Activated CD4-positive, CD25-positive, alpha-beta regulatory T cell treated with anti-CD3 and anti-CD28 coated beads, Interleukin-2, amount 50 U/mL, for 72 hours (primary cell): ENCODE measurements at places on chromosomes 5 and 9.

- DNase-seq: no peak
Observed at GRCh38 chr9:27181381-27181780, 72.4 kb downstream of the TEK start.

DNA sequence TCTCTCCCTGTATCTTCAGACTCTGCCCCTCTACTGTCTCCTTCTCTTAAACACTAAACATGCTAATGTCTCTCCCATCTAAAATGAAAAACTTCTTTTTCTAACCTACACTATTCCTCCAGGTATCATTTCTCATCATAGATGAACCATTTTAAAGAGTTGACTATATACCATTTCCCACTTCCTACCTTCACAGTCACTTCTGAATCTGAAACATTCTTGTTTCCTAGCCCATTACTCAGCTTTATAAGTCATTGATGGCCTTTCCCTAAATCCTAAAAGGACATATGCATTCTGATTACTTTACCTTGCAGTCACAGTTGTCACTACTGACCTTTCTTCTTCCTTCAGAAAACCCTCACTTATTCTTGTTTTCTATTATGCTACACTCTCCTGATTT is 118.2 kb downstream of the SSBP2 start:
- DNase-seq: no peak

GRCh38 chr5:73694089-73694488 is 68.1 kb downstream of the ARHGEF28 start:
- DNase-seq: no peak

DNA sequence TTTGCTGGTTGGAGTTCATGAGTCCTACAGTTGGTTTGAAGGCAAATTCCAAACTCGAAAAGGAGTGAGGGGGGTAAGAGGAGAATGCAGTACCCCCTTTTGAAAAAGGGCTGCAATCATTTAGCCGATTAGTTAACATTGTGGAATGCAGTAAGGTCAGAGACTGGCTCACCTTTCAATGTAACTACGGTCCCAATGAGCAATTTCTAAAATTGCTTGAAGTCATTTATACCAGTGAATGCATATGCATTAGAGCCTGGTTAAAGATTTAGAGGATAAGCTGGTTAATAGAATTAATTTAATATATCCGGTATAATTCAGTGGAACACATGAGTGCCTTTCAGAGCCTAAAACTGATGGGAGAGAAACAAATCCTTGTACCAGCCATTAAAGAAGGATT is 172.6 kb upstream of the PAPPA start:
- DNase-seq: no peak

DNA sequence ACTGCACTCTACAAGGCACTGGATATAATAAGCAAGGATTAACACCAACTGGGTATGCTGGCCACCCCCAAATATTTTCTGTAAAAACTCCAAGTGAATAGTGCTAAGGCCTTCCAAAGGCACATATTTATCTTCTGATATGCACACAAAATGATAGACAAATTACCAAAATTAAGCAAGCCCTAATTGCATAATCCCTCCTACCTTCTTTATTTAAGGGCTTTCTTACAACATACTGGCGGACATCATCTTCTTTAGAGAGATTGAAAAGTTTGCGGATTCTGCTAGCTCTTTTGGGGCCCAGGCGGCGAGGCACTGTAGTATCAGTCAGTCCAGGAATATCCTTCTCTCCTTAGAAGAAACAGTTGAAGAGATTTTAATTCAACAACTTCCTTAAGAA is 1.9 kb downstream of the RPS6 start:
- no peak for DNase-seq

DNA sequence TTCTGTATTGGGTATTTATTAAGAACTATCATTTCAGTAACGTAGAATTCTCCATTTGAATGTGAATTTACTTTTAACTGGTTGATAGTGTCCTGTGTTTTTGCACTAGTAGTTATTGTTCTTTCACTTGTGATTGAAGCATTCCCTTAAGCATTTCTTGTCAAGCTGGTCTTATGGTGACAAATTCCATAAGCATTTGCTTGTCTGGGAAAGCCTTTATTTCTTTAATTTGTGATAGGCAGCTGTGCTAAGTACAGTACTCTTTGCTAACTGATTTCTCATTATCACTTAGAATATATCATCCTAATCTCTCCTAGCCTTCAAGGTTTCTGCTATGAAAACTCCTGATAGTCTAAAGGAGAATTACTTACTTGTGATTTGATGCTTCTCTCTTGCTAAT is 21.3 kb upstream of the SPATA31E1 start:
- no peak for DNase-seq

DNA sequence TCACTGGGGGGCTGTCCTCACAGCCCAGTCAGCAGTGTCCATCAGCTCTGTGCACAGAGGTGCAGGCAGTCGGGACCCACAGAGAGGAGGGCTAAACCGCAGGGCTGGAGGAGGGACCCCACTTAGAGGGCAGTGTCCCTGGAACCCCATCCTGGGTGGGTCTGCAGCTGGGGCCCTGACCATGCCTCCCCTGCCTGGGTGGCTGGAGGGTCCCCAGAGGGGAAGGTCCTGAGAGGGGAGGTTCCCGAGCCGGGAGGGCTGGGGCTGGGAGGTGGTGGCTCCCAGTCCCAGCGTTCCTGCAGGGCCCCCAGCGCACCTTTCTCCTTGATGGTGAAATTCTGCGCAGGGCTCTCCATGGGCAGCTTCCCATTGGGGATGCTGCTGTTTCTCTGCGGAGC is 32.7 kb downstream of the EXOC3 start:
- no peak for DNase-seq

- peak; percentile 30 for DNase-seq
Observed at GRCh38 chr9:116860509-116861120, 173.5 kb downstream of the TRIM32 start.

DNA sequence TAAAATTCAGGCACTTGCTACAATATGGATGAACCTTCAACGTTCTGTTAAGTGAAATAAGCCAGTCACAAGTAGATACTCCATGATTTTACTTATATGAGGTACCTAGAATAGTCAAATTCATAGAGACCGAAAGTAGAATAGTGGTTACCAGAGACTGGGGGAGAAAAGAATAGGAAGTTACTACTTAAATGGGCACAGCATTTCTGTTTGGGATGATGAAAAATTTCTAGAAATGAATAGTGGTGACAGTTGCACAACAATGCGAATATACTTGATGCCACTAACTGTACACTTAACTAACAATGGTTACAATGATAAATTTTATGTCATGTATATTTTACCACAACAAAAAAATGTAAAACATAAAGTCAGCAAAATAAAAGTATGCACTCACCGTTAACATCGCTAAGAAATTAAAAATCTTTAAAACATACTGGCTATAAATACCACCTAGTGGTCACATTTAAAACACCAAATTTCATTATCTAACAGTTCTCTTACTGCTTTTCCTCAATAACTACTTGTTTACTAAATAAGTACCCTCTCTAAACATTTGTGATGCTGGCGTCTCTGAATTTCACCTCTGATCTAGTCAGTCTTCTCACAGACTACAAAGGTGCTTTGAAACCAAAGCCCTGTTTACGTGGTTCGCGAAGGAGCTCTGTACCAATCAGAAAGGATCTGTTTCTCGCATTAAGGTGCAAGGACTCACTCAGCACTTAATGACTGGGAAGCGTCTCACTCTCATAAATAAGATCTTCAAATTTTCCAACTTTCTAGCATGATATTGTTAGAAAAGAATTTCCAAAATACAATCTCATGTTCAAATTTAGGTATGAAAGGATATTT is 22.7 kb downstream of the KIF3A start:
- DNase-seq: no peak

- no peak for DNase-seq
Observed at GRCh38 chr5:127785098-127785927, 82.1 kb downstream of the CCDC192 start.

- no peak for DNase-seq
Observed at GRCh38 chr9:4192450-4192849, 107.4 kb downstream of the GLIS3 start.

- DNase-seq: no peak
Observed at GRCh38 chr5:78505860-78506259, 142.7 kb downstream of the LHFPL2 start.

GRCh38 chr9:123063177-123063598 is 29.7 kb downstream of the GPR21 start:
- DNase-seq: no peak

DNA sequence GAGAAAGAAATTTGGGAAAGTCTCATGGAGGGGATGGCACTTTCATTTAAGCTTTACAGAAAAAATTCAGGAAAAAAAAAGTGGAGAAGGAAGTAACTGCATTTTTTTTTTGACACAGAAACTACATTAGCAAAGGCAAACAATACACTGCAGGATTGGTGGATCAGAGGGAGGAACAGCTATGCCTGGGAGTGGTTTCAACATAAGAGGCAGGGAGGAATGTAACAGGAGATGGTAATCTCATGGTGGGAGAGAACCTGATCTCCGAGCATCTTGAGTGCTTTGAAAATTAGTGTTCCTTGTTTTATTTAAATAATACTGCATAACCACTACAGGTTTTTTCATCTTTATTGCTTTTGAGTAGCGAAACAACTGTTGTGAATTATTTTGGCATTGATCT is 249.4 kb downstream of the FAM170A start:
- DNase-seq: no peak

- no peak for DNase-seq
Observed at GRCh38 chr5:10467281-10468198, 25.9 kb downstream of the ROPN1L start.

DNA sequence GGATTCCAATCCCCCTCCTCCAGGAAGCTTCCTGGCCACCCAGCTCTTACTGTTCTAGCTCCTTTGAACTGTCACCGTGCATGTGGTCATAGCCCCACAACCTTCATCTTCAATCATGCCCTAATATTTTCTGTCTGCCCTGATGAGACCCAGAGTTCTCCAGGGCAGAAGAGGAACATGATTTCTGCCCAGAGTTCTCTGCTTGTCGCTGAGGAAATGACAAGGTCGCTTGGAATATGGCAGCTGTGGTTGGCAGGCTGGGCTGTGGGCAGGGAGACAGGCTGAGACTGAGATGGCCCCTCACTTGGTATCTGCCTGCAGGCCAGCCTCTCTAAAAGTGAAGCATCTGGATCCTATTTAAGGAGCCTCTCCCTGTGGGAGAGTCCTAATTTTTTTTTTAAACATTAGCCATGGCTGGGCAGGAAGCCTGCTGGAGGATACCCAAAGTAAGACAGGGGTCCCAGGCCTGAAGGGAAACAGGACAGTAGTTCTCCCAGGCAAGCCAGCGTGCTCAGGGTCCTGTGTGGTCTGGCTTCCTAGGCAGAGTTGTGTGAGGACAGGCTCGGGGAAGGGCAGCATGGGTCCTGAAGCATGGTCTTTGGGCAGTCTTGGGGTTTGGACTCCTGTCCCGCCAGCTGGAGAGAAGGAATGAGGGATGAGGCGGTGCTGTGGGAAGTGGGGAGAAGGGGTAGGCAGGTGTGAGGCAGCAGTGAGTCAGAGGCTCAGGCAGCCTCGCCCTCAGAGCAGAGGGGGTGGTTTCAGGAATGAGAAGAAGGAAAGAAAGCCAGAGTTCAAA is 242.1 kb downstream of the FSTL4 start:
- DNase-seq: no peak

GRCh38 chr9:9799287-9799686 is 813.5 kb downstream of the PTPRD start:
- no peak for DNase-seq

DNA sequence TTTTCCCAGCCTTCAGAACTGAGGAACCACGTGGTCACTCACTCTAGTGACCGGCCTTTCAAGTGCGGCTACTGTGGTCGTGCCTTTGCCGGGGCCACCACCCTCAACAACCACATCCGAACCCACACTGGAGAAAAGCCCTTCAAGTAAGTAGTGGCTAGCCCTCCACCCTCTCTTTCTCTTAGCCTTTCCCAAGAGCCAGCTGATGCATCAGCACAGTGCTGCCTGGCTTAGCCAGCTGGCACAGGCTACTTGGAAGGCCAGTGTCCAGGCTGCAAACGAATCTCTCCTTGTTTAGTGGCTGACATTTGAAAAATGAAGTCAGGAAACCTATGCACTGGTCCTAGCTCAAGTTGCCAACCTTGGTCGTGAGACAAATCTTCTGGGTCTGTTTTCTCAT is 91.1 kb downstream of the PRDM6 start:
- no peak for DNase-seq

- no peak for DNase-seq
Observed at GRCh38 chr5:66967102-66967501, 229.5 kb downstream of the CD180 start.

- no peak for DNase-seq
Observed at GRCh38 chr9:27535701-27536118, 6.1 kb upstream of the MOB3B start.

DNA sequence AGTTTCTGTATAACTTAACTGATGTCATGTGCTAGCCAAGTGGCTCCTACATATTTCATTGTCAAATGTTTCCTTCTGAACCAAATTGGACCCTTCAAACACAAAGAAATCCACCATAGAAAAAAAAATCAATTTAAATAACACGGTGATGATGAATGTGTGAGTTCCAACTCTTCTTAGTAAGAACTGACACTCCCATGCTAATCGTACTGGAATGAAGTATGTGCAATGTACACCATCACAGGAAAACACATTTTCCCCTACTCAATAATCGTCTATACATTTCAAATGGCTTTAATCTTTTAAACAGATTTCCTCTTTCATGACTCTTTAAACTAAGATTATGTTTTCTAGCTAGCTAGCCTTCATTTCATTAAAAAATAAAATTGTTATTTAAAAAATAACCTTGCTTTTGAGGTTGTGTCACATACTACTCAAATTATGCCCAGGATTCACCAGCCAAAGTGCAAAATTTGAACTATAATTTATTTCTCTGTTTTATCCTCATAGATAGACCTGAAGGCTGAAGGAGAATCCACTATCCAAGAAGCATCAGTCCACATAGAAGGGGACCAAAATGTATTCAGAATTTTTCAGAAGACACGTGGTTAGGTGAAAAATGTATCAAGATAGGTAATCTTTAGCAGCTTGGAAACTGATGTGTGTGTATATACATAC is 131.0 kb upstream of the ITGA1 start:
- no peak for DNase-seq

DNA sequence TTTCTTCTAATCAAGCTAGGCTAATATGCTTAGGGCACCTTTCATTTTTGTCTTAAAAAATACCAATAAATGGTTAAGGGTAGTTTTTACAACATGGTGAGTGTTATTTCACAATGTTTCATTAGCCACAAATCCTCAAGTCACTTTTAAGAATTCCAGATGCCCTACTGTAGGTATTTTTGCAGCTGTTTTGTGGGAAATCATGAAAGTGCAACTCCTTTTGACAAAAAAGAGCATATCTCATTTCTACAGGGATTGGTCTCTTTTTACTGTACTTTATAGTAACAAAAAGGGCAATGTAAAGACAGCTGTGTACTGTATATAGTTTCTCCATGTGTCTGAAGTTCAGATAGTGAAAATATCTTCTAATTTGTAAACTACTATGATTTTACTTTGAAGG is 28.3 kb upstream of the GAS1 start:
- no peak for DNase-seq
